T1000 (cell line): ENCODE measurements at places on chromosomes 13 and 19.
A peak's percentile ranks its signal among the peaks of the same experiment; 100 is the strongest.

DNA sequence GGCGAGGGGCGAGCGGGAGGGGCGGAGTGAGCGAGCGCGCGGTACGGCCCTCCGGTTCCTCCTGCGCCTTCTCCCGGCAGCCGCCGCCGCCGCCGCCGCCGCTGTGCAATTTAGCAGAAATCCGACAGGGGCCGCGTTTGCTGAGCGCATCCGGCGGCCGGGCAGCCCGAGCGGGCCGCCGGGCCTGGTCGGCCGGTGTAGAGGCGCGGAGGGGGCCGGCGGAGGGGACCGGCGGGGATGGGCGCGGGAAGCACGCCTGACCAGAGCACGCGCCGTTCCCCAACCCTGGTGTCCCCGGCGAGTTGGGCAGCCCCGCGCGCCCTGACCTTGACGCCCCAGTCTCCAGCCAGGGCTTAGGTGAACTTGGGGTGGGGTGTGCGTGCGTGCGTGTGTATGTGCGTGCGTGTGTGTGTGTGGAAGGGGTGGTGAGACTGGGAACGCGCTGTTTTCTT lies 144.5 kb upstream of the ZNF536 start:
- DNase-seq = no peak

GRCh38 chr13:33794576-33794975 lies 23.4 kb upstream of the RFC3 start:
- no peak for DNase-seq

DNA sequence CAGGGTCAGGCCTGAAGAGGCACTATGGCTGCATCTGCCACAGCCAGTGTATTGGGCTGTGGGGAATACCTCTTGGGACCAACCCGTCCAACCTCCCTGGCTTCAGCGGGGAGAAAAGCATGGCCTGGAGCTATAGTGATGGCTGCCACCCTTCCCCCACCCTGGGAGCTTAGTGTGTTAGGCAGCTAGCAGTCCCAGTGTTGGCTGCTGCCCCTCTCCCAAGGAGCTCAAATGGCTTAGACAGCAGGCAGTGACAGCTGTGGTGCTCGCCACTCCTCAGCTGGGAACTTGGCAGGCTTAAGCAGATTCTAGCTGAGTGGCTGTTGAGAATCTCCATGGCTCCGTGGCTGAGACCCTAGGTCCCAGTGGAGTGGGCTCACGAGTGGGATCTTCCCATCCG lies 19.7 kb downstream of the ACOD1 start:
- DNase-seq = no peak

- DNase-seq = no peak
Measured at GRCh38 chr13:98254513-98254912, 77.4 kb upstream of the RNF113B start.

DNA sequence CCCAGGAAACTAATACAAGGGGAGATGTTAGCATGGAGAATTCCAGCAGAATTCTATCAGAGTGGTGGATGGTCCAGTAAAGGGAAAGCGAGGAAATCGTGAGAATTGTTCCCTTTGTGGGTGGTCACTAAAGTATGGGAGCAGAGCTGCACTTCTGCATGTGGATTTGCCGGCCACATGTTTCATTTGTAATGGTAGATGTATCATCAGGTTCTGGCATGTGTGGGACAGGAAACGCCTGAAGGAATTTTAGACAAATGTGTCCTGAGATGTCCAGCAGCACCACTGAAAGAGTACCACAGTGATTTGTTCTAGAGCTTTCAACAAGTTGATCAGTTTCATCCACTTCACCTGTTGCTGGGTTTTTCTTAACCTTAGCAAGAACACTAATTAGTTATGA lies 308.4 kb downstream of the SHISA2 start:
- no peak for DNase-seq

DNA sequence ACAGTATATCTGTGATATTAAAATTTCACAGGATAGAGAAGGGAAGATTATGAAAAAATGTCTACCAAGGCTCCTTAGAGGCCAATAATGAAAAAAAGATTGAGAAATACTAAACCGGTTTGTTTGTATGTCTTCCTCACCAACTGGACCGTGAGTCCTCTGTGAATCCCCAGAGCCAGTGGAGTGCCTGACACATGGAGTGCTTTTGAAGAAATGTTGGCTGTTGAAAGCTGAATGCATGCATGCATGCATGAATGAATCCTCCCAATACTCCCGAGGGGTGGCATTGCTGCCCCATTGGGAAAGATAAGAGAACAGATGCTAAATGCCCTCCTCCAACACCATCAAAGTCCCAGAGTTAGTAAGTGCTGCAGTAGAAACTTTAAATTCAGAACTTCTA lies 152.7 kb upstream of the SERP2 start:
- no peak for DNase-seq

- DNase-seq = no peak
Measured at GRCh38 chr19:45593520-45593919, 8.5 kb downstream of the GPR4 start.

DNA sequence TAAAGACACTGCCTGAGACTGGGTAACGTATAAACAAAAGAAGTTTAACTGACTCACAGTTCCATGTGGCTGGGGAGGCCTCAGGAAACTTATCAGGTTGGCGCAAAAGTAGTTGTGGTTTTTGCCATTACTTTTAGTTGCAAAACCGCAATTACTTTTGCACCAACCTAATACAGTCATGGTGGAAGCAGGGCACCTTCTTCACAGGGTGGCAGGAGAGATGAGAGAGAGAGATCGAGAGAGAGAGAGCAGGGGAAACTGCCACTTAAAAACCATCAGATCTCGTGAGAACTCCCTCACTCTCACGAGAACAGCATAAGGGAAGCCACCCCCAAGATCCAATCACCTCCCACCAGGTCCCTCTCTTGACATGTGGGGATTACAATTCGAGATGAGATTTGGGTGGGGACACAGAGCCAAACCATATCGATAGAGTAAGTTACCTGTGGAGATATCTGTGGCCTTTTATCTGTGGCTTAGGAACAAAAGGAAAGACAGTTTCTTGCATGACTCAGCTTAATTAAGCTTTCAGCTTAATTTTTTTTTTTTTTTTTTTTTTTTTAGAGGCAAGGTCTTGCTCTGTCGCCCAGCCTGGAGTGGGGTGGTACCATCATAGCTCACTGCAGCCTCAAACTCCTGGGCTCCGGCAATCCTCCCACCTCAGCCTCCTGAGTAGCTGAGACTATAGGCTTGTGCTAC lies 7.6 kb upstream of the CABP5 start:
- no peak for DNase-seq

GRCh38 chr13:44874886-44875630 lies 114.2 kb downstream of the NUFIP1 start:
- DNase-seq = no peak

GRCh38 chr19:49442771-49443365 lies 1.5 kb upstream of the SLC17A7 start:
- DNase-seq = peak; percentile 86

- DNase-seq = no peak
Measured at GRCh38 chr19:31100981-31101380, 248.3 kb downstream of the TSHZ3 start.

DNA sequence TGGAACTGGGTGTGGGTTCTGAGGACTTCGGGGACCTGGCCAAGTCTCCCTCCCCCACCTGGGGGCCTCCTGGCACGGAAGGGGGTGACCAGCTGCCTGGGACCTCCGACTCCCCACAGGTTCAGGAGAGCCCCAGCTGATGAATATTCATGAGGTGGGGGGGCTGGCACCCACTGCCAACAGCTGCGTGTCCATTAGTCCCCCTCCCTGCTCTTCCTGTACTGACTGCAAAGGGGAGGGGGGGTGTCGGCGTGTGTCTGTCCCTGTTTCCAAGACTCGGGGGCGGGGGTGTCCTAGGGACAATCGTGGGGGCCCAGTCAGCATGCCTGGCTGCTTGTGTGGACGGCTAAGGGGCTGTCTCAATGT lies 10.6 kb upstream of the NFIX start:
- no peak for DNase-seq

DNA sequence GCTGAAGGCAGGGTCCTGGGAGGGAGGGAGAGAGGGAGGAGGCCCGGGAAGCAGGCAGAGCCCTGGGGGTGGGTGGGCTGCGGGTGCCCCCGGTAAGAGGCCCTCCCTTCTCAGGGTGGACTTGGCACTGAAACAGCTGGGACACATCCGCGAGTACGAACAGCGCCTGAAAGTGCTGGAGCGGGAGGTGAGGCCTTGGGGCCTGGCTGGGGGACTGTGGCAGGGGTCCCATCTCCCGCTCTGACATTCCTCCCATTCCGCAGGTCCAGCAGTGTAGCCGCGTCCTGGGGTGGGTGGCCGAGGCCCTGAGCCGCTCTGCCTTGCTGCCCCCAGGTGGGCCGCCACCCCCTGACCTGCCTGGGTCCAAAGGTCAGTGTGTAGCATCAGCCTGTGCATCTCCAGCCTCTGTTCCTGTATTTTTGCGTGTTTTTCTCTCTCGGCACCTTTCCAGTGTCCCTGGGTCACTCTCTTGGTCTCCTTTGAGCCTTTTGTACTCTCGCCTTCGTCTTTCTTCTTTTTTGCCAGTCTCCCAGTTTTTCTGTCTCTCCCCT lies 53.4 kb downstream of the TRPM4 start:
- DNase-seq = no peak

DNA sequence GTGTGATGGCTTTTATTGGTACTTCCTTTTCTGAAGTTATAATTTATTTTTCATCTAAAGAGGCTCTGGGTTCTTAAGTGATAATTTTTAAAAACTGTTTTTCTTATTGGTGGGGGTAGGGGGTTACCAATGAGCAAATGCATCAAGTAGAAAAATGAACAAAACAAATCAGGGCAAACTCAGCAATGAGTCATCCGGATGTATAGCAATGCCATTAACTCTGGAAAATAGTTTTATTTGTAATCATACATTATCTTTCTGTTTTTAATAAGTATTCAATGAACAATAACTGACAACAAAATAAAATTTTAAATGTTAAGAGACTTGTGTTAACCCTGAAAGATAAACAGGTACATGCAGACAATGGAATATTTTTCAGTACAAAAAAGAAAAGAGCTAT lies 67.6 kb downstream of the UFM1 start:
- no peak for DNase-seq

DNA sequence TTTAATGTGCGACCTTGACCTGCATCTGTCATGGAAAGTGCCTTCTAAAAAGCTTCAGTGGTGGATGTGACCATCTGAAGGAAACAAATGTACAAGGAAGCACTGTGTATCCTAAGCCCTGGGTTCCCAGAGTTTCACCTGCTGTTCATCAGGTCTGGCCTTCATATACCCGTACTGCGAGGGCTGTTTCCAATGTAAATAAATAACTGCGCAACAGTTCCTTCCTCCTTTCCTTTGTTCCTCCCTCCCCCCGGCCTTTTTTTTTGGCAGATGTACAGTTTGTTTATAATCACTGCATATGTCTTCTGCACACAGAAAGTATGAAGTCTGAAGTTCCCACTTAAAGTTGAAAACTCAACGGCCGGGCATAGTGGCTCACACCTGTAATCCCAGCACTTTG lies 5.2 kb downstream of the FAAP24 start:
- DNase-seq = no peak

- no peak for DNase-seq
Measured at GRCh38 chr19:19575411-19575810, 37.3 kb downstream of the CILP2 start.

DNA sequence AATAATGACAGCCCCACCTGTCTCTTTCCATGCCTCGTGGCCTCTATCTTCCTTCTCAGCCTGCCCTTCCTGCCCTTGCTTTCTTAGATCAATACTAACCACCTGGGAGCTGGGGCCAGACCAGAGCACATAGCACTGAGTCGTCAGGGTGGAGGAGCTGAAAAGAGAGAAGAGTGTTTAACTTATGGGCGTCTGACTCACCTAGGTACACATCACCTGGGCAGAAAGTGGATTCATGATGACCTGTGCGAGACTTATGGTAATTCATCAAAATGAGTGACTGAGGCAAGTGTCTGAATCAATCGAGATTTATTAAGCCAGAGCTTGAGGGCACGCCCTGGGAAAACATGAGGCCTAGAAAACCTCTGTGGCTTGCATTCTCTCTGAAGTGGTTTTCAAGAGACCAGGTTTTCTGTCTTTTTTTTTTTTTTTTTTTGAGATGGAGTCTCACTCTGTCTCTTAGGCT lies 19.2 kb downstream of the CEACAM6 start:
- DNase-seq = no peak

DNA sequence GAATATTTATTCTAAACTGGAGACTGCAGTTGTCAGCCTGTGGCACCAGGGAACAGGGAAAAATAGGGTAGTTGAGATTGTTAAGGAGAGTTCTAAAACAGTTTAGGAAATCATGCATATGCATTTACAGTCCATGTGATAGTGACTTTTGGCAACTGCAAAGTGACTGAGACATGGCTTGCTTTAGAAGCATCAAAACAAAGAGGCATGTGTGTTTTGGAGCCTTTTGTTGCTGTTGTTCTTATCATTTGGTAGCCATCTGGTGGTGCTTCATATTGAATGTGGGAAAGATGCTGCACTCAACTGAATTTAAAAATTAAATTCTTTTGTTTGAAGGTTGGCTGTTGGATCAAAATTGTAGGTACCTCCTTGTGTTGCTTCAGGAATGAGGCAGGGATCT lies 10.2 kb upstream of the EBPL start:
- no peak for DNase-seq

DNA sequence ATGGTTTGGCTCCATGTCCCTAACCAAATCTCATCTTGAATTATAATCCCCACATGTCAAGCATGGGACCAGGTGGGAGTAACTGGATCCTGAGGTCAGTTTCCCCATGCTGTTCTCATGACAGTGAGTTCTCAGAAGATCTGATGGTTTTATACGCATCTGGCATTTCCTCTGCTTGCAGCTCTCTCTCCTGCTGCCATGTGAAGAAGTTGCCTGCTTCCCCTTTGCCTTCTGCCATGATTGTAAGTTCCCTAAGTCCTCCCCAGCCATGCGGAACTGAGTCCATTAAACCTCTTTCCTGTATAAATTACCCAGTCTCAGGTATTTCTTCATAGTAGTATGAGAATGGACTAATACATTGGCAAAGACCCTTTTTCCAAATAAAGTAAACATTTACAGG lies 96.8 kb downstream of the TSHZ3 start:
- no peak for DNase-seq

DNA sequence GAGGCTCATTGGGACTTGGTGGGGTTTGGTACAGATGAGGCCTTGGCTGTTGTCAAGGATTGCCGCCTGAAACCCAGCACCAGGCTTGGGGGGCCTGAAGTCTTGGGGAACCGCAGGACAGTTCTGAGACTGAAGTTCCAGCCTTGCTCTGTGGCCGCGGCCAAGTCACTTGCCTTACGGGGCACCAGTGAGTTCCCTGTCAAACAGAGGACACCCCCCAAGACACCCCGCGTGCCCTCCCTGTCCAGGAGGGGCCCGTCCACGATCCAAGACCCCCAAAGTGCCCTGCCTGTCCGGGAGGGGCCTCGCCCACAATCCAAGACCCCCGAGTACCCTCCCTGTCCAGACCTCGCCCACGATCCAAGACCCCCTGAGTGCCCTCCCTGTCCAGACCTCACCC lies 2.5 kb downstream of the CDC34 start:
- DNase-seq = no peak

DNA sequence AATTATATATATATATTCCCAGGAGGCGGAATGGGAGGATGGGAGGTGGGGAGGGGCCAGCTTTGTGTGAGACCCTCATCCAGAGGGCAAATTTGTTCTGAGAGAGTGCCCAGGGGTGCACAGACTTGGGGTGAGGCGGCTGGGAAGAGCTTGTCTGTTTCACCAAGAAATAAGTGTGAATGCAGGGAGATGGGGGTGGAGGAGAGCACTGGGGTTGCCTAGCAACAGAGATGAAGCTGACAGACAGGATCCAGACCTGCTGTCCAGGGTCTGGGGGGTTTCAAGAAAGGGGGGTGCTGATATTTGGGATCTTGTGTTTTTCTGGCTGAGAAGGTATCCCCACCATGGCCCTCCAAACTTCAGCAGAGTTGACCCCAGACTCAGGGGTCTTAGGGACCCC lies 18.6 kb upstream of the TNFAIP8L1 start:
- no peak for DNase-seq
